ENCODE measurements at places on chromosomes 16 and 17.

GRCh38 chr16:27969574-27969973 lies 93.9 kb downstream of the GSG1L start:
- no peak for DNase-seq

- DNase-seq: no peak
Observed at GRCh38 chr16:80695020-80695419, 109.4 kb downstream of the CDYL2 start.

- no peak for DNase-seq
Observed at GRCh38 chr16:78333808-78334207, 234.4 kb downstream of the WWOX start.

- no peak for DNase-seq
Observed at GRCh38 chr17:77473615-77474226, 333.0 kb downstream of the SEC14L1 start.

- no peak for DNase-seq
Observed at GRCh38 chr16:58056580-58056979, 31.0 kb downstream of the MMP15 start.

GRCh38 chr16:68374961-68375660 lies 64.3 kb downstream of the PRMT7 start:
- DNase-seq: no peak

DNA sequence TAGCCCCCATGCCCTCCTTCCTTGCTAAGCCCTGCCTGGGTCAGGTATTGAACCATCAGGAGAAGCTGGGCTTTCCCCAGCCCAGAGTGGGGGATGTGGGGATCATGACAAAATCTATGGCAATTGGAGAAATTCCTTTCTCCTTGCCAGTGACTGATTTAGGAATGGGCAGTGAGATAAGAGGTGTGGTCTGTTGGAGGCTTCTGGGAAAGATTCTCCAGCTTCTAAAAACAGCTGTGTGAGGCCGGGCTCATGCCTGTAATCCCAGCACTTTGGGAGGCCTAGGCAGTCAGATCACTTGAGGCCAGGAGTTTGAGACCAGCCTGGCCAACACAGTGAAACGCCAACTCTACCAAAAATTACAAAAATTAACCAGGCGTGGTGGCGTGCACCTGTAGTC lies 69.1 kb downstream of the SRCIN1 start:
- DNase-seq: no peak

DNA sequence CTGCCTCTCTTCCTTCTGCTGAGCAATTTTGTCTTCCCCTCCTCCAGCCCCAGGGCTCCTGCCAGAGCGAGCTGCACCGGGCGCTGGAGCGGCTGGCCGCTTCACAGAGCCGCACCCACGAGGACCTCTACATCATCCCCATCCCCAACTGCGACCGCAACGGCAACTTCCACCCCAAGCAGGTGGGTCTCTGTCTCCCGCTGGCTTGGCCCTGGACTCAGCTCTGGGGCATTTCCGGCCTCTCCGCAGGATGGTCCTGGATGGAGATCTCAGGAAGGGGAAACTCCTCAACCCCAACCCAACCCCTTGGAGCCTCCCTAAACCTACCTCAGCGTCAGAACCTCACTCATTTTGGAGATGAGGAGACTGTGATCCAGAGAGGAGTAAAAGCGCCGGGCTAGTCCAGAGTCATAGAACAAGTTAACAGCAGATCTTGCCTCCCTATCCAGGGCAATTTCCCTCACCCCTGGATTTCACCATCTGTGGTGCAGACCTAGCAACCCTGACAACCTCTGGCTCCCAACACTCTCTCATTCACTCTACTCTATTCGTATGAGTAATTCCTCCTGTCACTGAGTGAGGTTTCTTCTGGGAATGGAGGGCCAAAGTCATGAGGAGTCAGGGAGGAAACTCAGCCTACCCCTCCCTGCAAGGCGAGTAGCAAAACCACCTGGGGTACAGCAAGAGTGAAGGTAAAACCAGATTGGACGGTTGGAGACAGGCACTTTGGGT lies 10.8 kb downstream of the IGFBP4 start:
- DNase-seq: no peak

- DNase-seq: no peak
Observed at GRCh38 chr16:14965328-14965727, 9.5 kb upstream of the PDXDC1 start.

DNA sequence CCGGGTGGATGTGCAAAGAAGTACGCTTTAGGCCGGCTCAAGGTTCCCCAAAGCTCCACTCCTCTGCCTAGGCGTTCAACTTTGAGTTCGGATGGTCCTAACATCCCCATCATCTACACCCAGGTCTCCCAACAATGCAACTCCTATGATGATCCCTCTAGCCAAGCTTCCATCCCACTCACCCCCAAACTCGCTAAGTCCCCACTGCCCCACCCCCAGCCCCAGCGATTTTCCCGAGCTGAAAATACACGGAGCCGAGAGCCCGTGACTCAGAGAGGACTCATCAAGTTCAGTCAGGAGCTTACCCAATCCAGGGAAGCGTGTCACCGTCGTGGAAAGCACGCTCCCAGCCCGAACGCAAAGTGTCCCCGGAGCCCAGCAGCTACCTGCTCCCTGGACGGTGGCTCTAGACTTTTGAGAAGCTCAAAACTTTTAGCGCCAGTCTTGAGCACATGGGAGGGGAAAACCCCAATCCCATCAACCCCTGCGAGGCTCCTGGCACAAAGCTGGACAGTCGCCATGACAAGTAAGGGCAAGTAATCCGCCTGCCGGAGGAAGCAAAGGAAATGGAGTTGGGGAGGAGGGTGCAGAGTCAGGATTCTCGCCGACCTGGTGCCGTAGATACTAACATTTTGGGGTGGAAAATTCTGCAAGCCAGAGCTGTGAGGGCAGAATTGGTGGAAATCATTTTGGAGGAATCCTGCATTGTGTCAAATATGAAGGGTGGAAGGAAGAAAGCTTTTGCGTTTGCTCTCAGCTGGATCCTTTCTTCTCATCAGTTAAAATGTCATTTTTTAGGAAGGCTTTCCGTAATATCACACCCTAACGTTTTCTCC lies at the start of gene TP53:
Gene TP53 (minus strand): TSS at position 419 of the 836 bp plus-strand sequence. CDS start 10,896 bp downstream, outside the sequence.
- DNase-seq: peak; percentile 86

- no peak for DNase-seq
Observed at GRCh38 chr16:1919327-1919998, 1.2 kb upstream of the HS3ST6 start.

GRCh38 chr17:31488982-31489294 lies 97.5 kb downstream of the RAB11FIP4 start:
- no peak for DNase-seq

DNA sequence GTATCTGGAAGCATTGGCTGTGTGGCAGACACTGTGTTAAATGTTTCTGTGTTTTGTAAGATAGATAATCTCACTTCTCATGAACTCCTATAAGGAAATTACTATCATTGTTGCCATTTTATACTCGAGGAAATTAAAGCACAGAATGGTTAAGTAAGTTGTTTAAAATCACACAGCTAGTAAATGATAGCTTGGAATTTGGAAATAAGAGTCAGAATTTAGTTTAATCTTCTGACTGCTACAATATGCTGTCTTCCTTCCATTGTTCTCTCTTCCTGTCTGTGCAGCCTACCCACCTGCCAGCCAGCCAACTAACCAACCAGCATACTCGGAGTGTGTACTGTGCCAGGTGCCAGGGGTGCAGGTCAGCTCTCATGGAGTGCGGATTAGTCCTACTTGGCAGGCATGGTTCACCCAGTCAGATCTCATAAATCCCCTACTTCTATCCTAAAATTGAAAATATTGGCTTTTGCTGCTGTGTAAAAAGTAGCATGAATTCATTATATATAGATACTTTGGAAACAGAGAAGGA lies 79.9 kb upstream of the LGALS9 start:
- DNase-seq: no peak

DNA sequence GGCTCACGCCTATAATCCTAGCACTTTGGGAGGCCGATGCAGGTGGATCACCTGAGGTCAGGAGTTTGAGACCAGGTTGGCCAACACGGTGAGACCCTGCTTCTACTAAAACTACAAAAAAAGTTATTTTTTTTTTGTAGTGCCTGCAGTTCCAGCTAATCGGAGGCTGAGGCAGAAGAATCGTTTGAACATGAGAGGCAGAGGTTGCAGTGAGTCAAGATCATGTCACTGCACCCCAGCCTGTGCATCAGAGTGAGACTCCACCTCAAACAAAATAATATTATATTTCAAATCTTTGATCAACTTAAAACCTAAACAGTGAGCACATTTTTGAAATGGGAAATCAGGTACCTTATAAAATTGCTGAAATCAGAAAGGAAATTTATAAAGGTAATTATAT lies 36.5 kb downstream of the NCOR1 start:
- no peak for DNase-seq

DNA sequence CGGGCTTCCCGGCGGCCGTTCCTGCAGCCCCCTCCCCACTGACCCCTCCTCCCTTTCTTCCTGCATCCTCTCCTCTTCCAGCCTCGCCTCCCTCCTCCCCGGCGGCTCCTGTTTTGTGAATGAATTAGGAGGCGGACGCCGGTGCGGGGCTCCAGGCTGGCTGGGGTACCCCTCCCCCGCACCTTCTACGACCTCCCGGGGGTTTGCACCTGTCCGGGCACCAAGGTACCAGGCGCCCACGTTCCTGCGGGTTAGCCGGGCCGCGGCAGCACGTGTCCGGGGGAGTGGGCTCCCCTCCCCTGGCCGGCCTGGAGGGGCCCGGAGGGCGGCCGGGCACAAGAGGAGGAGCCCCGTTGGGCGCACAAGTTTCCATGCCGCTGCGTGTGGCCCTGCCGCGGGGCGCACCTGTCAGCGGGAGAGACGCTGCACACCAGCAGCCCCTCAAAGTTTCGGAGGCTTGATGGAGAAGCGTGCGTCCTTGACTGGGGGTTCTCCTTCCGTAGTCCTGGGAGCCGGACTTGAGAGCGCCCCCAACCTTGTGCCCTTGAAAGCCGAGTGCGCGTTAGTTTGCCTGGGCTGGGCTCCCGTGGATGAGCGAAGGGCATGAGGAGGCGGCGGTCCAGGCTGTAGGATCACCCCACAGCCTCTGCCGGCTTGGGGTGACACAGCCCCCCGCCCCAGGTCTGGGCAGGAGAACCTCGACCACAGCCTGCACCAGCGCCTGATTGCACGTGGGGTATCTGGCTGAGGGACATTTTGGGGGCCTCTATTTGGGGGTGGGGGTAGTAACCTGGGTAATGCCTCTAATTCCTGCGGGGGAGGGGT lies 1.2 kb downstream of the HAS3 start:
- no peak for DNase-seq

DNA sequence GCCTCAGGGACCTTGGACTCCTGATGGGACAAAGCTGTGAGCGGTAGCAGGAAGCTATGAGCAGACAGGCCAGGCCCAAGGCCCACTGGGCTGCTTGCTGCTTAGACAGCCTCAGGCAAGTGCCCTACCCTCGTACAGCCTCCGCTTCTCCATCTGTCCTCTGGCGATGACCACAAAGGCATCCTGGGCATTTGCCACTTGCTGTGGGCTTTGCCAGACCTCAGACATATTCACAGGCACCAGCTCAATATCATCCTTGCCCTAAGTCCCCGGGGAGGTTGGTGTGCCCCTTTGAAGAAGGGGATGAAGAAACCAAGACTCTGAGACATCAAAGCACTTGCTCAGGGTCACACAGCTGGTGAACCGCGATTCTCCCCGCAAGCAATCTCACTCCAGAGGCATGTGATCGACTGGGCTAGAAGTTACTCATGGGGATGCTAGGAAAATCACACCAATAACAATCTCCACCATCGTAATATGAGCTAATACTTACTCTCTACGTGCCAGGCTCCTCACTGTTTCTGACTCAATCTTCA lies 21.7 kb downstream of the PPL start:
- DNase-seq: no peak

- DNase-seq: no peak
Observed at GRCh38 chr17:8005357-8005756, 2.9 kb downstream of the GUCY2D start.

DNA sequence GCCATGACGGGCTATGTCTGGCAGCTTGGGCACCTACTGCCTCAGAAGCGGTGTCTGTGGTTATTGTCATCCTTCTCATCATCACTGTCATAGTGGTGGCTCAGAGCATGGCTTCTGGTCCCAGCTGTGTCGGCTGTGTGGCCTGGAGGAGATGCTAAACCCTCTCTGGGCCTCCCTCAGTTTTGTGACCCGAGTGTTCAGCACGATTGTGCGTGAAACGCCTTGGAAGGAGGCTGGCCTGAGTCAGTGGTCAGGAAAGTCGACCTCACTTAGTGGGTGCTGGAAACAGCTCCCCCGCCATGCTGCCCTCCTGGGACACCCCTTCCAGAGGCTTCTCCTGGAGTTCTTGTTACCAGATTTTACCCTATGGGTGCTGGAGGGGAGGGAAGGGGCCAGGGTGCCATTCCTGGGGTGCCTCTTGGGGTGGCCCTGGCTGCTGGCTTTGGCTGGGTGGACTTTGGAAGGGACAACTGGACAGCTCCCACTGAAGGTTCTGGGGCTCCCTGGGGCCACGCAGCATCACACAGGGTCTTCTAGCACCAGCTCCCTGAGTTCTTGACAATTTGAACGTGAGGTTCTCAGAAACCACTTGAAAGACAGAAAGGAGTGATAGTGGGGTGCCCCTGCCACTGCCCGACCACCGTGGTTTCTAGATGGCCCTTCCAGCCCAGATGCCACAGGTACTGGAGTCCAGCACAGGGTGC lies 226.5 kb upstream of the GSE1 start:
- no peak for DNase-seq

DNA sequence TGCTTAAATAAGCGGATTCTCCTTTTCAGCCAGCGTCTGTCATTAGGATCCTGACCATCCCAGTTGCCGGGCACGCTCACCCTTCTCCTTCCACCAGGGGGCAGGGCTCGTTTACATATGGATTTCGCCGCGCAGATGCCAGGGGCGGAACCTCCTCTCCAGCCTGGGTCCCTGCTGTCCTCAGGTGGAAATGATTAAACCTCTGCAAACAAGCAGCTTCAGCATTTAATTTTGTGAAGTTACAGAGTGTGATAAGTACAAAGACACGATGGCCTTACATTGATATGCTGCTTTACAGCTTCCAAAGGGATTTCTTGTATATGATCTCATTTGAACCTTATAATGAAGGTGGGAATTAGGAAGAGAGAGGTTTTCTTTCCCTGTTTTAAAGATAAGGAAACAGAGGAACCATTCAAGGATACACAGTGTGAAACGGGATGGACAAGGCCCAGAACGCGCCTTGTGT lies 3.9 kb upstream of the KRT28 start:
- DNase-seq: peak; percentile 70

- DNase-seq: no peak
Observed at GRCh38 chr17:4406386-4406785, 27.4 kb upstream of the SPNS3 start.

DNA sequence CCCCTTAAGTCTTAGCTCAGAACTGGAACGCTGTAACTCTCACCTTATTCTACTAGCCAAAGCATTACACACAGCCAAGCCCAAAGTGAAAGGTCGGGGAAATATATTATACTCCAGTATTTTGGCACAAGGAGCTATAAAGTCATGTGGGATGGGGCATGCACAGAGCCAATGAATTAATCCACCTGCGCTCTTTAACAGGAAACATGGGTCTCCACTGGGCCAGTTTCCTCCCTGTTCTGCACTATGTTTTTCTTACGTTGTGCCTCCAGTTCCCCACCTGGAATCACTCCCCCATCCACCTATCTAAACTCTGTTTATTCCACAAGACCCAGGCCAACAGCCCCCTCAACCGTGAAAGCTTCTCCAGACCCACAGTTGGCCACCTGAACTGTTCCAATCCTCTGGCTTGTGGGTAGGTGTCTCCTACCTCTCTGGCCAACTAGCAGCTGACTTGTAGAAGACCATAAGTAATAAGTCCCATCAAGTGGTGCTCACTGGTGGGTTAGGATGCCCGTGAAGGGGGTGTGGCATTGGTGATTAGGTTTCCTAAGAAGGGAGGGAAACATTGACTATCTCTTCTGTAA lies 286.9 kb downstream of the NPIPA8 start:
- no peak for DNase-seq
